ENCODE measurements at places on chromosomes 1 and 21. TPM values are rescaled to one million over a fixed set of nuclear protein-coding genes. Genes with fewer than 3 reads are reported as not detected.
A peak's percentile ranks its signal among the peaks of the same experiment; 100 is the strongest.

ARHGAP30 gene
- 0.39 TPM for total RNA-seq

RASSF5 gene
- total RNA-seq, result 5.4 TPM

CHD1L gene
- 52.0 TPM for total RNA-seq

ARMH1 gene
- total RNA-seq, result 3.2 TPM

TTC39A gene
- total RNA-seq, result 15.4 TPM

RGSL1 gene
- not detected for total RNA-seq

LRRC3 gene
- 7.5 TPM for total RNA-seq

EXOC8 gene
- 12.7 TPM for total RNA-seq

RORC gene
- 1.3 TPM for total RNA-seq

SPRR2E gene
- total RNA-seq, result not detected

CASQ1 gene
- not detected for total RNA-seq

ZBTB48 gene
- 41.9 TPM for total RNA-seq

CR1 gene
- 0.07 TPM for total RNA-seq

ZNF691 gene
- 11.1 TPM for total RNA-seq

- no peak overlapping the region for H3K4me3 ChIP-seq
- no peak overlapping the region for H3K27ac ChIP-seq
- H3K4me1 ChIP-seq, result peaks cover 10% of the 10 kb centered on the region
These were observed 2.2 kb downstream of the DHCR24 start for GRCh38 chr1:54884768-54885167.

DNA sequence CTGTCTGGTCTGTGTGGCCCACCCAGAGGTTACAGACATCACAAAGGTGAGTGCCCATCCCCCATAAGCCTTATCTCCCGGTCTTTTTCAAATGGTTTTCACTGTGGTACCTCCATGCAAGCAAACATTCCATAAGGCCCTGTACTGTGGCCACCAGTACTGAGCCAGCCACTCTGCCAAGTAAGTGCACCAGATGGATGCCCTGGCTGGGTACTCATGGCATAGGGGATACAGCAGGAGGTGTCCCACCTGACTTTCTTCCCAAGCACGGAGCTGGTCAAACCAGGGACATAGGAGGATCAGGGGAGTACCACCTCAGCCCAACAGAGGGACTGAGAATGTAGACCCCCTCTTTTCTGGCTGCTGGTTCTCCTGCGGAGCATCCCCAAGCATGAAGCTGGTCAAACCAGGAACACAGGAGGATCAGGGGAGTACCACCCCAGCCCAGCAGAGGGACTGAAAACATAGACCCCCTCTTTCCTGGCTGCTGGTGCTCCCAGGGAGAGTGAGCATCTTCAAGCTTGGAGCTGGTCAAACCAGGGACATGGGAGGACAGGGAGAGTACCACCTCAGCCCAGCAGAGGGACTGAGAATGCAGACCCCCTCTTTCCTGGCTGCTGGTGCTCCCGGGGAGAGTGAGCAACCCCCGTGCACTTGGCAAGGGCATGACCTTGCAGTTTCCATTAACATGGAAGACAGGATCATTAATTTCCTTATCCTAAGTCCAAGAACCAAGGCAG is 81.8 kb upstream of the KLHDC7A start:
- no peak for DNase-seq
- peaks cover 3% of the 10 kb centered on the region for H3K27me3 ChIP-seq
- H3K4me1 ChIP-seq, result no peaks in the 10 kb centered on the region
- no peak overlapping the region for H3K27ac ChIP-seq

- H3K27ac ChIP-seq, result no peak overlapping the region
- no peaks in the 10 kb centered on the region for H3K4me1 ChIP-seq
- H3K4me3 ChIP-seq, result no peak overlapping the region
- no peak for DNase-seq
- H3K27me3 ChIP-seq, result no peaks in the 10 kb centered on the region
These were observed 971.0 kb downstream of the NCAM2 start for GRCh38 chr21:21969211-21969610.

- no peaks in the 10 kb centered on the region for H3K27me3 ChIP-seq
- no peak for DNase-seq
- peaks cover 4% of the 10 kb centered on the region for H3K4me1 ChIP-seq
- no peaks in the 10 kb centered on the region for H3K36me3 ChIP-seq
These were observed 7.2 kb upstream of the MMP23B start for GRCh38 chr1:1624443-1625403.

DNA sequence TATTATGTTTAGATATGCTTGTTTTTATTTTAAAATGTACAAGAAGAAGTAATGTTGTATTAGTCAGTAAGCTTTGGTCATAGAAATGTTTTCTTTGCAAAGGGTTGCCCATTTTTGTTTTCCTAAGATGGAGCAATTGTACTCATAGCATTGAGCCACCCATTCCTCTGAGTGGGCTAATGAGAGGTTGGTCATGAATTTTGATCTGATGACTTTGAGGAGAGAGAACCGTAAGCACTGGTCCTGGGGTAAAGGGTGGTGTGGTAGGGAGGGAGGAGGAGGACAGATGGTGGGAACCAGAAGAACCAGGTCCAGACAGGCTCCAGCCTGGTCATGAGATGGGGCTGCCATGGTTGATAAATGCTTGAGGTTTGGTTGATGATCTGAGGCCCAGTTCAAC is 15.9 kb upstream of the SLC6A9 start:
- no peak for DNase-seq
- H3K4me3 ChIP-seq, result no peak overlapping the region
- no peaks in the 10 kb centered on the region for H3K27me3 ChIP-seq
- H3K27ac ChIP-seq, result no peak overlapping the region
- H3K4me1 ChIP-seq, result peaks cover 22% of the 10 kb centered on the region
- H3K36me3 ChIP-seq, result no peaks in the 10 kb centered on the region

DNA sequence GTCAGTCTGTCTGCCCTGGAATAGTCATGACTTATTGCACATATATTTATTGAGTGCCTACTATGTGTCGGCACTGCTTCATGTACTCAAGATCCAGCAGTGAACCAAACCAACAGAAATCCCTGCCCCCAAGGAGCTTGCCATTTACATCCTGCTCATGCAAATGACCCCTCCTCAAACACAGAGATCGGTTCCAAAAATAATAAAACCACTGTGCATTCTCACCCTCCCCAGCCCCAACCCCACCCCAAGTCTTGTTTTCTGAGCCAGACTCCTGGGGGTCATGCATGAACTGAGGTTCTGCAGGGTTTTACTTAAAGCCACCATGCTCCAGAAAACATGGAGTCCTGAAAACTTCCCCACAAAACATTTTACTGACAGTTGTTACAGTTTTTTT is 61.9 kb downstream of the KIAA0040 start:
- no peak for DNase-seq
- no peak overlapping the region for H3K4me3 ChIP-seq
- H3K36me3 ChIP-seq, result no peaks in the 10 kb centered on the region
- H3K4me1 ChIP-seq, result peaks cover 8% of the 10 kb centered on the region

DNA sequence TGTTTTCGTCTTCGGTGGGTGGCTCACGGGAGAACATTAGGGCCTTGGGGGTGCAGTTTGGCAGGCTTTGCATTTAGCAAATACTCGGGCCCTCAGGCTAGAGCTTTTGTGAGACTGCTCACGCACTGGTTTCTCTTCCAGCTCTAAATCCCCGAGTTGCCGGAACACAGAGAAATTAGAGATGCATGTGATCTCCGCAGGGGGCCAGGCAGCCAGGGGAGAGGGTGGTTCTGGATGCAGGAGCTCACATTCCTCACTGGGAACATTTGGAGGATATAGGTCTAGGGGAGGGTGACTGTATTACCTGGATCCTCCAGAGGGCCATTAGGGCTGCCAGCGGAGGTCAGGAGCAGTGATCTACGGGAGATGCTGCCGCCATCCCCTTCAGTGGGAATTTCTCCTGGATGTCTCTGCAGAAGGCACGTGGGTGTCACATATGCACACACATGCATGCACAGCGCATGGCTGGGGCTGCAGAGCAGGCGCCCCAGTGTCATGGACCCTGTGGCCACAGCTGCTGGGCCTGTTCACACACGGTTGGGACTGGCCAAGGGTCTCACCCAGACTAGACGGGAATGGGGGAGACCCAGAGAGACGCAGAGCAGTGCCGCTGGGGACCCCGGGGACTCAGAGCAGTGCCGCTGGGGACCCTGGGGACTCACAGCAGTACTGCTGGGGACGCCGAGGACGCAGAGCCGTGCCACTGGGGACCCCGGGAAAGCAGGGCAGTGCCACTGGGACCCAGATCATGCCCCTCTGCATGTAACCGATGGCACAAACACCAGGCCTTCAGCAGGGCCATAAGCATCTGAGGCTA is 258.7 kb downstream of the CAMTA1 start:
- no peak for DNase-seq
- H3K4me3 ChIP-seq, result no peak overlapping the region
- H3K36me3 ChIP-seq, result no peaks in the 10 kb centered on the region
- H3K27ac ChIP-seq, result no peak overlapping the region
- H3K4me1 ChIP-seq, result no peaks in the 10 kb centered on the region

GRCh38 chr1:43309405-43310025 is 8.7 kb downstream of the TIE1 start:
- H3K4me1 ChIP-seq, result no peaks in the 10 kb centered on the region
- no peaks in the 10 kb centered on the region for H3K36me3 ChIP-seq
- no peaks in the 10 kb centered on the region for H3K27me3 ChIP-seq
- no peak for DNase-seq
- no peak overlapping the region for H3K27ac ChIP-seq

DNA sequence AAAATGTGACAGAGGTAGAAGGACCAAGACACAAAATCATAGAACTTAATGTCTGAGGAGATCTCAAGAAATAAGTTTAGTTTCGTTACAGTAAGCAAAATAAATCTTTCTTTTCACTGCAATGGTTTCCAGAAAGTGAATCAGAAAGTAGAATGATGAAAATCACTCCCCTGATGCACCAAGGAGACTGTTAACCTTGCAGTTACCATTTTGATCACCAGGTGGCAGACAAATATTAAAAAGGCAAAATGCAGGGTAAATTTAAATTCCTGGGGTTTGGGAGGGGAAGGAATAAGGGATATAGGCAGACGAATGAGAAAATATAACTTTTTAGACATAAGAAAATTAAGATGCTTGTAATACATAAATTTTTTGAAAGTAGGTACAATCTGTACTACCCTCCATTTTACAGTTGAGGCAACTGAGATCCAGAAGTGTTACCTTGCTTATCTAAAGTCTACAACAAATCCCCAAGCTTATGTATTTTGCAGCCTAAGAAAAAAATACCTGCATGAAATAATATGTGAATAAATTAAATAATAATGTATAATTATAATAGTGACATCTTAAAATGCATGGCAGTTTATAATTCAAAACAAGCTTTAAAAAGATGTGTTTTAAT is 253.2 kb downstream of the CRB1 start:
- peak; percentile 16 for DNase-seq
- H3K27ac ChIP-seq, result no peak overlapping the region
- no peak overlapping the region for H3K4me3 ChIP-seq
- no peaks in the 10 kb centered on the region for H3K4me1 ChIP-seq

DNA sequence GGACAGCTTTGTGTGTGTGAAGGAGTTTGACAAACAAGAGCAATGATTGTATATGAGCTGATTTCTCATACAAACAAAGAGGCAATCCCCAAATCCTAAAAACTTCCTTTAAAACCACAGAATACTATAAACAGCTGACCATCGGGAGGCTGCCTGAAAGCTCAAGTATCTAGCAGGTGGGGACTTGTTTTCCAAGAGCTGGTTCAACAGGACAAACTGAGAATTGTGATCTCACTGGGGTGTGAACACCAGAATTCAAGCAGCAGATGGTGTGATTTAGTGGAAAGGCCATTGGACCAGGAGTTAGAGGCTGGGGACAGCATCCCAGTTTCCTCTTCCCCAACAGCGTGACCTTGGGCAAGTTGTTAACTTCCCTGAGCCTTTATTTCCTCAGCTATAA is 13.9 kb downstream of the LMX1A start:
- DNase-seq, result no peak
- H3K36me3 ChIP-seq, result no peaks in the 10 kb centered on the region
- no peaks in the 10 kb centered on the region for H3K4me1 ChIP-seq
- H3K27me3 ChIP-seq, result peaks cover 71% of the 10 kb centered on the region
- H3K27ac ChIP-seq, result no peak overlapping the region

DNA sequence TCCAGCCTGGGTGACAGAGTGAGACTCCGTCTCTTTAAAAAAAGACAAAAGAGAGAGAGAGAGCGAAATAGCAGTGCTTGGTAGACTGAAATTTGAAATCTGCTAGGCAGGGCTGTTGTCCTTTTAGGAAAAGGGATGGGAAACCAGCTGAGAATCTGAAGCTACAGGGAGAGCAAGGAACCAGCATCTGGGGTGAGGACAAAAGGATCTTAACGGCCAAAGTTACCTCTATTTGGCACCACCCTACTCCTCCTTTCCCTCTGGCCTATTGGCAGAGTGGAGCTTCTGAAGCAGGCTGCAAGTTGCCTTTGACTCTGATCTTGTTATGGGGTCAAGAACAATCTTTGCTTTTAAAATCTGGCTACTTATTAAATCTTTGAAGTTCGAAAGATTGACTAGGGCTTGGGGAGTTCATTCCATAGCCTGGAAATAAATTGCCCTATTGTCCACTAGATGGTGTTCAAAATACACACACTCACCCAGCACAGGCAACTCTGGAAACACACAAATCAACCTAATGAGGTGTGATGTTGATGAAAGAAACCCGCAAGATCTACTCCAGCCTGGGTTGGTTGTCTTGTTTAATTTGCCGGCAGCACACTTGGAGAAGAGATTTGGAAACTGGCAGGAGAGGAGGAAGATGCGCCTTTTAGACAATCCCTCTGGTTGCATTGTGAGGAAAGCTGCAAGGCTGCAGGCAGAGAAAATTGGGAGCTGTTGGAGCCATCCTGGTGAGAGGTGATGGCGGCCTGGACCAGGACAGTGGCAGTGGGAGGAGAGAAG is 16.5 kb upstream of the PARP1 start:
- H3K4me3 ChIP-seq, result no peak overlapping the region
- DNase-seq, result peak; percentile 28
- H3K36me3 ChIP-seq, result no peaks in the 10 kb centered on the region
- H3K27ac ChIP-seq, result no peak overlapping the region

- DNase-seq, result peak; percentile 72
- no peaks in the 10 kb centered on the region for H3K27me3 ChIP-seq
- peak within 1 kb of the TSS; percentile 86 for H3K27ac ChIP-seq
- peaks cover 5% of the 10 kb centered on the region for H3K4me1 ChIP-seq
These were observed at the start of gene EPS15 for GRCh38 chr1:51519048-51519864. TSS of gene EPS15 (minus strand) at chr1:51519266. CDS start at chr1:51519231, 35 bp downstream.

DNA sequence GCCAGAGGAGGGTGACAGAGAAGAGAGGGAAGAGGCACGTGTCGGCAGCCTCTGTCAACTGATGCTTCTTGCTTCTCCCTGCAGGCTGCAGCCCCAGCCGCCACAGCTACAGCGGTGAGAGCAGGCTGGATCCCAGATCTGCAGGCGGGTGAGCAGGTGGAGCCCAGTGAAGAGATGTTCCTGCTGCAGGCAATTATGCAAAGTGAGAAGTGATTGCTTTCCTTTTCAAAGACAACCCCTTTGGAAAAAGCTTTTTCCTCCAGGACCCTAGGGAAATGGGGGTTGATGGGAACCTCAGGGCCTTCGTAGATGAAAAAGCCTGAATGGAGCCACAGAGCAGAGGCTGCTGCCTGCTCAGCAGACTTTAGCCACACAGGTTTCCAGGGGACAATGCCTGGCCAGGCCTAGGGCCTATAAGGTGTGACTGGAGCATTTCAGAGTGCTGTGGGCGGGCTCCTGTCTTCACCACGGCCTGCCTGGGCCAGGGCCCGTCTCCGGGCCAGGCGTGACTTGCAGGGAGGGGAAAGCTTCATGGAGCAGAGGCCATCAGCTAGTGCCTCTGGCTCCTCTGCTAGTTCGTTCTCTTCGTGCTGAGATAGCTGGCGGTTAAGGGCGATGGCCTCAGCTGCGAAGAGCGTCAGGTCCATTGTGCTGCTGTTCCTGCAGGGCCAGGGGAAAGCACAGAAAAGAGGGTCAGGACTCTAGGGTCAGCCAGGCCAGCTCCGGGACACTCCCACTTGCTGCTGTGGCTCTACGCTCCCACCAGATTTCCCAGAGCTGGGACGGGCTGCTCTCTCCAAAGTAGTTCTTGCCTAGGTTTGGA is 6.9 kb upstream of the KNCN start:
- H3K4me1 ChIP-seq, result no peaks in the 10 kb centered on the region
- no peak for DNase-seq
- H3K4me3 ChIP-seq, result no peak overlapping the region
